ENCODE measurements at places on chromosomes 11 and 22.

GRCh38 chr11:85414175-85414574 lies 213.0 kb downstream of the DLG2 start:
- no peak for DNase-seq

DNA sequence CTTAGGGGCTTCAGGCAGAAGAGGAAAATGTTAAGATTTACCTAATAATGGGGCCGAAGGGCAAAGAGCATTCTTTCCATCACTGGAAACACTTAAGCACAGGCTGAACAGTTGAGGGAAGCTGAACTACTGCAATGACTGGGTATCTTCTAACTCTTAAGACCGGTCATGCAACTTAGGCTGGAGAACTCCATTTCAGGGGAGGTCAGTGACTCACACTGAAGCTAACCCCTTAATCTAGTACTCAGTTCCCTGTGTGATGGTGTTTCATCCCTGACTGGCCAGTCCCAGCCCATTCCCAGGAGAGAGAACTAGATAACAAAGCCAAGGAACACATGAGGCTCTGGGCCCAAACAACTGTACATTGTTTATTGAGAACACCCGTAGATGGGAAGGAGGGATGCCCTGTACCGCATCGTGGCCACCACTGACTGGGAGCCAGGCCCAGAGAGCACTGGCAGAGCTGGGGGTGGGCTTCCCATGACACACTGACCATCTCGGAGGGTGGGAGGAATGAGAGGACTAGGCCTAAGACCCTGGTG lies 10.5 kb downstream of the RPL27A start:
- DNase-seq: no peak

- DNase-seq: no peak
Observed at GRCh38 chr11:11312738-11313137, 40.3 kb downstream of the CSNK2A3 start.

- no peak for DNase-seq
Observed at GRCh38 chr11:26149585-26149984, 182.3 kb upstream of the ANO3 start.

- no peak for DNase-seq
Observed at GRCh38 chr22:46996595-46997310, 234.3 kb downstream of the TBC1D22A start.

DNA sequence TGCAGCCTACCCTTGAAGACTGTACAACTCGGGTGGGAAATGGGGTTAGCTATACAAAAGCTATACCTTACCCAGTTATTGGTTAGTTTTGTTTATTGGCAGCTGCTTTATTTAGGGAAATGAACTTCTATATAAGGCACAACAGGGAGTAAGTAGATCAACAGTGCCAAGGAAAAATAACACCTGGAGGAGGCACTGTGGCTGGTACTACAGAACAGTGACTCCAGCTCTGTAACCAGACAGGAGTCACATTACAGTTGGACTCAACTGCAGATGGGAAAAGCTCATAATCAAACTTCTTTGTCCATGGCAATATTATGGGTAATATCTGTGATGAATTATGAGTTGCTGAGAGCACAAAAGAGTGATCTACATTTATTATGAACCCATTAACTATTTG lies 14.0 kb downstream of the P4HA3 start:
- no peak for DNase-seq

GRCh38 chr22:44676441-44677352 lies 25.3 kb upstream of the PRR5 start:
- no peak for DNase-seq

GRCh38 chr11:83024270-83024854 lies 47.3 kb downstream of the RAB30 start:
- no peak for DNase-seq

DNA sequence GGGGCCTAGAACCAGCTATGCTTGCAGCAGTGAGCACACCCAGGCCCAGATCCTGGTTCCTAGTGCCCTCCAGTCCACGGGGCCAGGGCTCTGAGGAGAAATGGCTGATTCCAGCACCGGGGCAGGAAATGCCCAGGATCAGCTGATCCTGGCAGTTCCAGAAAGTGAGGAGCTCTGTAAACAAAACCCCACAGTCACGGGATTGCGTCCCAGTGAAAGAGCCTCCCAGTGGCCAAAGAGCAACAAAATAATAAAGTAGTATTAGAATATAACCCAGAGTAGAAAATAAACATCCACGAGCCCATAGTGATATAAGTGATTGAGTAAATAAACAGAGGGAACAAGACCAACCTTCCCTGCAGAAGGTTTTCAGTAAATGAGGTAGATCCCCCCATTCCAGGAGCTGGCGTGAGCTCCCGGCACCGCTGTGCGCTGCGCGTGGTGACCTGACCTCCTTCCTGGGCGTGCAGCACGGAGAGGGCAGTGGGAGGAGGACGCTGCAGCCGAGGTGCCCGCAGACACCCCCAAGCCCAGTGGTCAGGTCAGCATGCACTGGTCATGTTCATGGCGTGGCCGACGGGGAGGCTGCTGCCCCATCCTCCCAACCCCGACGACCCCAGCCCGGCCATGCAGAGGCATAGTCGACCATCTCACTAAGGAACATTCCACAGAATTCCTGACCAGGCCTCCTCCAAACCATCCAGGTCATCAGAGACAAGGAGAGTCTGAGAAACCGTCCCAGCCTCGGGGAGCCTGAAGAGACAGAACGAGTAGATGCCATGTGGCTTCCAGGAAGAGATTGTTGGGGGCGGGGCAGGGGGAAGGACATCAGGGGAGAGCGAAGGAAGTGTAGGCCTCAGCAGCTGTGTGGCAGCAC lies 19.8 kb downstream of the PTDSS2 start:
- DNase-seq: peak; percentile 71

- no peak for DNase-seq
Observed at GRCh38 chr11:119880143-119880542, 151.1 kb upstream of the NECTIN1 start.

DNA sequence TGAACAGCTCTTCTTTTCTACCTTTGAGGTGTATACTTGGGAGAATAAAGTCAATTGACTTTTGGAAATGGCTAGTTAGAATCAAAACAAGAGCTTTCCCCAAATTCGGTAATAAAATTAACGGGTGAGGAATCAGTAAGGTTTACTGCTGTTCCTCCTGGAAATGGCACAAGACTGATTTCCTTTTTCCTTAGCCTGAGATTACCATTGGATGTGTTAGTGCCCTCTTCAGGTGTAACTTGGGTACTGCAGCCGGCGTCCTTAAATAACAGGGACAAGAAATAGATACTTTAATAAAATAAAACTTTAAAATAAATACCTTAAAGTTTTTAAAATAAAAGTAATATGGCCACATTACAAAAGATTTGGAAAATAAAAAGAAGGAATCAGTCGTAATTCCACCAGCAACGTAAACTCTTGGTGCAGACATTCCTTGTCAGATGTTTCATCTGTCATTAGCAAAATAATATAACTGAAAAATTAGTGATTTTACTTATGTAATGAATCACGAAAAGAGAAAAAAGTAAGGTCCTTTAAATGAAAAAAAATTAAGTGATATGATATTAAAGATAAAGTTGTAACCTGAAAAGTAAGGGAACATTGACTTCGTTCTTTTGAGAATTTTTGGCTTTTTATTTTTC lies 29.7 kb downstream of the ZFTA start:
- DNase-seq: peak; percentile 79

- DNase-seq: no peak
Observed at GRCh38 chr22:42151924-42152635, 21.5 kb upstream of the CYP2D6 start.

GRCh38 chr11:31699066-31699465 lies 112.1 kb downstream of the PAX6 start:
- no peak for DNase-seq

DNA sequence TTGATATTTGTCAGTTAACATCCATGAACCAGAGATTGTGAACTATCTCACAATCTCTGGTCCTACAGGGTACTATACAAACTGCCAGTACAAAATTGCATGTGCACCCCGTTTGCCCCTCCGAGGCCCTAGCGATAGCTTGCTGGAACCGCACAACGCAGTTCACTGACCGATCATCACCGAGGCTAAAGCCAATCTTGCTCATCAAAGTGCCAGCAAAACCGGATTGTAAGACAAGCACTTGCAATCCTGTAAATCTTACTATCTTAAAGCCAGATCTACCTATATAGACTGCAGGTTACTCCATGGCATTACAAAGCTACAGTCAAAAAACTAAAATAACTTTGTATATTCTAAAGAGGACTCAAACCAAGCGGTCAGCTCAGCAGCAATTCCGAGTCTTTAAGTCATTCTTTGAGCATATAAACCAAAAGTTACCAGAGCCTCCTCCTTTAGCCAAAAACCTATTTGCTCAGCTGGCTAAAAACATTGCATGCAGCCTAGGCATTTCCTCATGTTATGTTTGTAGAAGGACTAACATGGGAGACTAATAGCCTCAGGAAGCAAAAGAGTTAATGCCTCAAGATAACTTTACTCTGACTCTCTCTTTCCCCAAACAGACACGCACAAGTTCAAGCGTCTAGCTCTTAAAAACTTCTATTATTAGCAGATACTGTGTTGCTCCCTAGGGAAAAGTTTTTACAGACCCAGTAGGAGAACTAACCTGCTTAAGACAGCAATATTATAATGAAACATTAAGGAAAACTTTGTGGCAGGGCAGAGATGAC lies 30.7 kb upstream of the CPT1A start:
- DNase-seq: no peak

- DNase-seq: no peak
Observed at GRCh38 chr22:19898145-19898544, 43.4 kb upstream of the COMT start.

DNA sequence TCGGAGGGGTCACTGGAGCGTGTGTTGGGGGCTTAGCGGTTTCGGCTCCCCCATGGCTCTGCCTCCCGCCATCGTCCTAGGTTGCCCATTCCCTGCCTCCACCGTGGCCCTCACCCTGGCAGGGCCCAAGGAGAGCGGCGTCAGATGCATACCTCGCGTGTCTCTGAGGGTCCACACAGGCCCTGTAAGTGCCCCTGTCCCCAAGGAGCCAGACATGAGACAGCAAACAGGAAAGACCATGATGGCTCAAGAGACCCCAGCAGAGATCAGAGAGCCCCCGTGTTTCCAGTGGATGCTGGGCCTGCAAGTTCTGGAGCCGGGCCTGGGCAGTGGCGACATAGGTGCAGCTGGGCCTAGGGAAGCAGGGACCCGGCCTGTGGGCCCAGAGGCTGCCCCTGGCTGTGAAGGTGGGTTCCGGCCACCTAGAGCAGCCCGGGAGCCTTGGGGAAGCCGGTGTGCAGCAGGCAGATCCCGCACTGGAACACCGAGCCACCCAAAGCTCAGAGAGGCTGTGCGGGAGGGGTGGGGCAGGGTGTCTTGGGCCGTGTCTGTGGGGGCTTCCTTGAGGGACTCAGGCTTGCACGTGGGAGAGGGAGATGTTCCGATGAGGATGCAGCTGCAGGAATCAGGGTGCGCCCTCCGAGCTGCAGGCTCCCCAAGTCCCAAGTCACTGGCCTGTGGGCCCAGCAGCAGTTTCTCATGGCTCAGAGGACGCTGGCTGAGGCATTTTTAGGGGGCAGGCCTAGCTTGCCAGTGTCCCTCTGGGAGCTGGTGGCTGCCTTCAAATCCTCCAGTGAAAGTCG lies 126.4 kb downstream of the KCNQ1OT1 start:
- DNase-seq: no peak

GRCh38 chr11:47257517-47258316 lies at the start of gene NR1H3:
TSS of gene NR1H3 (plus strand) at chr11:47257996. CDS start at chr11:47259217, 1,221 bp downstream.
- DNase-seq: peak; percentile 56

- no peak for DNase-seq
Observed at GRCh38 chr22:25903294-25903693, 161.3 kb downstream of the MYO18B start.

DNA sequence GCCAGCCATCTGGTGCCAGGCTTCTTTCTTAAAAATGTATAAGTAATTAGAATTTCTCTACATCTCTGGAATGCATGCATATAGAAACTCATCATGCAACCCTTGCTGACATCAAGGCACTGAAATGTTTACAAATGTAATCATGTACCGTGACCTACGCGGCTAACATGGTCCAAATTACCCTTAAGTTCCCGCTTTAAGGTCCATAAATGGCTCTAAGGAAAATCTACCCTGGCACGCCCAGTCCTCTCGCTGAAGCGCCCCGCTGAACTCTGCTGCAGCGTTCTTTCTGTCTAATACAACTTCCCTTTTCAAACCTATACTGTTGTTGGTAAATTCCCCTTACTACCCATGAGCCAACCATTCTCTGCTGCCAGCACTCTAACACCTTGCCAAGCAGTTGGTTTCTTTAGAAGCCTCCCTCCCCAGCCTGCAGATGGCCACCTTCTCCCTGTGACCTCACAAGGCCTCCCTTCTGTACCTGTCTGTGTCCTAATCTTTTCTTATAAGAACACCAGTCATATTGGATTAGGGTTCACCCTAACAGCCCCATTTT lies 13.5 kb upstream of the HMOX1 start:
- DNase-seq: no peak

- DNase-seq: no peak
Observed at GRCh38 chr22:39428597-39429071, 28.2 kb upstream of the MGAT3 start.

- DNase-seq: peak; percentile 30
Observed at GRCh38 chr11:69923196-69923595, 104.0 kb upstream of the FGF3 start.

- DNase-seq: no peak
Observed at GRCh38 chr22:50301581-50301991, 5.9 kb downstream of the PLXNB2 start.

DNA sequence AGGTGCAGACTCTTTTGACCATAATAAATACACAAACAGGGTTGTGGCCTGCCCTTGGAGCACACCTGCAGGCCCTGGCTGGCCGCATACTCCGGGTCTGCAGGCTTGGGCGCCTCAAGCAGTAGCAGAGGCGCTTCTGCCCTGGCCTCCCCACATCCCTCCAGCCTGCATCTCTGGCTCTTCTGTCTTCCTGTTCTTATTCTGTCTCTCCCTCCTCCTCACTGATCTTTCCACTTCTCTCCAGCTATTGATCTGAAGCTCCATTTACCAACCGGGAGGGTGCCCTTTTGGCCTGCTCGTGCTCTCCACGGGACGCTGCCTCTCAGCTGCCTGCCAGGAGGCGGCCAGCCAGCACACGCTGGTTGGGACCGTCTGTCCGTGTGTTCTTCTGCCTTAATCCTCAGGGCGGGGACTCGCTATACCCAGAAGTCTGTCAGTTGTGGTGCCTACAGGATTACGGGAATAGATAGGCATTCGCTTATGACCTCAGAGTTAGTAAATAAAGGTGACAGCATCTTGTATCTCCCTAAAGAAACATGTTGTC lies 5.2 kb downstream of the UPB1 start:
- no peak for DNase-seq

GRCh38 chr11:44767421-44767820 lies 40.7 kb downstream of the TSPAN18 start:
- no peak for DNase-seq

DNA sequence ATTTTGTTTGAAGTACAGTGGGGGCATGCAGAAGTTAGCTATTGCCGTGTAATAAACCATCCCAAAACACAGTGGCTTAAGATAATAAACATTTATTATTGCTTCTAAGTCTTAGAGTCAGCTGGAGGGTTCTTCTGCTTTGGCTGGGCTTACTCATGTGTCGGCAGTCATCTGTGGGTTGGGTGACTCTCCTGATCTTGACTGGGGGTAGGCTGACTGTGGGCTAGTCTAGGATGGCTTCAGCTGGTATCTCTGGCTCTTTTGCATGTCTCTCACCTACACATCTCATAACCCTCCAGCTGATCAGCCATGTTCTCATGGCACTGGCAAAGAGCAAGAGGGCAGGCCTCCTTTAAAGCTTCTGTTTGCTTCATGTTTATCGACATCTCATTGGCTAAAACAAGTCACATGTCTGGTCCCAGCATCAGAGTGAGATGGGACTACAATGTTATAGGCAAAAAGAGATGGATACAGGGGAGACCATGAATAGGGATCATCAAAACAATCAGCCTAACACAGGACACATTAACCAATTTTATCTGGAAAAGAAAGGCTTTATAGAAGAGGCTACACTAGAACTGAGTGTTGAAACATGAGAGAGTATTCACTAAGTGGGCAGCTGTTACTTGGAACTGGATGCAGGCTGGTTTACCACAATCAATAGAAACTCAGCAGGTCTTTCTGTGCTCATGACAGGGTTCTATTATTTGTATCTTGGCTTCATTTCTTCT lies 5.1 kb downstream of the LRRC51 start:
- DNase-seq: no peak

Measured in breast epithelium (tissue), 4 donors.